ENCODE measurements at places on chromosomes 1 and 21.

DNA sequence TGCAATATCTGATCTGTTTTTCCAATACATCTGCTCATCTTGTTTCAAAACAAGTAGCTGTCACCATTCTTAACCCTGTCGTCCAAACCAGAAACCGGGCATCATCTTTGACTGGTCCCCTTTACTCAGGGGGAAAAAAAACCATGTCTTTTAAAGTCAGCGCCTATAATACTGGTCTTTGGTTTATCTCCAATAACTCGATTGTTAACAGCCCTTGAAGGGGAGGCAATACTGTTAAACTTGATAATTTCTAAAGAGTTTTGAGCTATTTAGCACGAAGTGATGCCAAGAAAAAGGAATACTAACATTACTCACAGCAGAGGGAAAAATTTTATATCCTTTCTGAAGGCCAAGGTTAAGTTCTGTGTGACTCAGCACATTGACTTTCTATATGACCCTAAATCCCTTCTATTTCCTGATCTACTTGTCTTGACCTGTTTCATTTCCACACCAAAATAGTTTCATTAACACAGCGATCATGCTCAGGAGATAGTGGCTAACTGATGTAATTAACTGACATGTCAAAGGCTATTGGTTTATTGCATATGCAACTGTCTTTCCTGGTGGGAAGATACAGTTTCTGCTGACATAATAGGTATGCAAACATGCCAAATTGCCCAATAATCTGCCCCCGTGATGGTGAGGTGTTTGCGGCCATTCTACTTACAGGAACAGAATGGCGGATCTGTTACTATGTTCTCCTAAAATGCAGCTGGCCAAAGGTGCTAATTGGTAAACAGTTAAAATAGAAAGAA lies 59.1 kb downstream of the NFIA start:
- DNase-seq: peak; percentile 24

- no peak for DNase-seq
Measured at GRCh38 chr1:58836408-58836807, 52.6 kb upstream of the JUN start.

DNA sequence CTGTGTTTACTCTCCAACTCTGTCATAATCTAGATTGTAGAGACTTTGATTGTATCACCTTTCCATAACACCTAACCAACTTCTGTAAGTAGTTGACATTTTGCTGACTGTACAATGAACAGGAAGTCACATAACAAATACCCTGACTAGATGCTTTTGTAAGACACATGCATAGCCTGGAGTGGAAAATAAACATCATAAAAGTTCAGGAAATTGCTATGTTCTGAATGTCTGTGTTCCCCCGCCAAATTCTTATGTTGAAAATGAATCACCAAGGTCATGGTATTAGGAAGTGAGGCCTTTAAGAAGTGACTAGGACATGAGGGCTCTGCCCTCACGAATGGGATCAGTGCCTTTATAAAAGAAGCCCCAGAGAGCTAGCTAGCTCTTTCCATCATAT lies 40.4 kb upstream of the ZSWIM5 start:
- DNase-seq: no peak

GRCh38 chr1:164868990-164869389 lies 310.0 kb downstream of the PBX1 start:
- no peak for DNase-seq

DNA sequence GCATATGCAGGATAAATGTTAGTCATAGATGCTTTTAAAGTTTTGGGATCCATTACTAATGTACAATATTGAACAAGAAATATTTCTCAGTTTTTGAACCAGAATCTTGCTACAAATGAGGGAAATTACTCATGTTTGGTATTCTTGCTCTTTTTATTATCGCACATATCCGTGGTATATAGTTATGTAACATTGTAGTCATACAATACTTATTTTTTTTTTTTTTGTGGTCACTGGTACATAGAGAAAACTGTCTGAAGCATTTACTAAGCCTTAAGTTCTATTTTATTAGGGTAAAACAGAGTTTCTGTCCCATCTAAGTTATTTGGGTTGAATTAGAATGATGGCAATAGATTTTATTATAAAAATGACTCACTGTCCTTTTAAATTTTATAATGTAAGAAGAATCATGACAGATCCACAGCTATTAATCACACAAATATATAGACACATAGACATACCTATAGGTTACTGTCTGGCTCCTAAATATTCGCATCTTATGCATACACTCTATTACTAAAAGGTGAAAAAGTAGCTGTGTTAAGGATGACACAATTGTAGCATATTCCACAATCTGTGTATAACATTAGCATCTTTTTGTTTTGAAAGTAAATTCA lies 18.0 kb upstream of the PRKAA2 start:
- DNase-seq: no peak

DNA sequence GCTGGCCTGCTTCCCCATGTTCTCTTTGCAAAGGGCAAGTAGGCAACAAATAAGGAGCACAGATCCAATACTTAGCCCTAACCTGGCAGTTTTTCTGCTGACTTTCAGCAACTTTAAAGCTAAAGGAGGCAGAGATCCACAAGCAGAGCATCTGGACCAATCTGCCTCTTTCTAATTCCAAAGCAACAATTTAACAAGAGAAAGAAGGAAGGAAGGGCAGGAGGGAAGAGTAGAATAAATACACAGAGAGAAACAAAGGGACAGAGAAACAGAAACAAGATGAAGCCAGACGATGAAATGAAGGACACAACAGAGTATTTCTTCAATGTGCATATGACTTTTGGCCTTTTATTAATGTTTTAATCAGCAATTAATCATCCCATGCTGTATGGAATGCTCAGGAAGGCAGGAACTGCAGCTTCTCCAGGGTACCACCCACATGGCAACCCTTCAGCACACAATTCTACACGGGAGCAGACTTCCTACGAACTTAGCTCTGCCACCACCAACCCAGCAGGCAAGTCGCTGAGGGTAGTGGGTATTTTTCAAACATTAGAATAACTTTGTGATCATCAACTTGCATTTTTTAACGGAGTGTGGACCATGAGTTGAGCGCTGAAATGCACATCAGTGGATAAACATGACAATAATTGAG lies 15.3 kb downstream of the CLCC1 start:
- no peak for DNase-seq

DNA sequence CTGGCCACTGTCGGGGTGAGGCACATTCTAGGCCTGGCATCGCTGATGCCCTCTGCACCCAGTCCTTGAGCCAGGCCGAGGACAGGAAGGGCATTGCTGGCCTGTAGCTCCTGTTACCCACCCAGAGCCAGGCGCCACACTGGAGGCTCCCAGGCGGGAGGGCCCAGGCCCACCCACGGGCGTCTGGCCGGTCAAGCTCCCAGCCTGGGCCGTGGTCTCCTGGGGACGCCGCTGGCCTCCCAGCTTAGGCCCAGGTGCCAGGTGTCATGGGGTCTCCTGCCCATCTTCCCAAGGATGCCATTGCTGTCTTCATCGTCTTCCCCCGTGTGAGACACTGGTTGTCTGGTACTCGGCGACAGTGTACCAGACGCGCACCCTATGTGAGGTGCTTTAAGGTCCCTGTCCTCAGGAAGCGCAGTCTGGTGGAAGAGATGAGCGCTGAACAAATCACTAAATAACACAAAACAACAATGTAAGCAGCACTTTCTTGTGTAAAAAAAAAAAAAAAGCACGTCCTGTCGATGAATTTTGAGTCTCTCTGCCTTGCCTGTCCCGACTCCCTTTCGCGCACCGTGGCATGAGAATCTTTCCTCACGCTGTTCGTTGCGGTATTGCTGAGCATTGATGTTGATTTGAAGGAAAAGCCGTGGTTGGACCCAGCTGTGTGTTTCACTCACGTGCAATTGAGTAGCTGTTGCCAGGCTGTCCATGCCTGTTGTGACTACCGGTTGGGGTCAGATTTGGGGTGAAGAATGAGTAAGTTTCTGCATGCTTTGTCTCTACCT lies 27.0 kb upstream of the TRAPPC10 start:
- no peak for DNase-seq

DNA sequence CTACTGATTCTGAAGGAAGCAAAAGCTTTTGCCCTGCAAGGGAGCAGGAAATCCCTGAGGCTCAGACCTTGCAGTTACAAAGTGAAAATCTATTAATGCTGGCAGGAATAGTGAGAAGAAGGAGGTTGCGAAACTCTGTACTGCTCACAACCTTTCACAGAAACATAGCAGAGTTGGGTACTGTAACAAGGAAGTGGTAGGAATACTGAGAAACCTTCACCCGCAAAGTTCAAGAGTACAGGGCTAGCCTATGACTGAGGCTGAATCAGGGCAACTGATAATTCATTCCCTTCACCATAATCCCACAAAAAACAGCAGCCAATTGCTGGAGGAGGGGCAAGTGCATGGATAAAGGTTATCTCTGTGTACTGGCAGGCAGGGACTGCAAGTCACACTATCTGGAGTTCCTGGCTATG lies 23.9 kb upstream of the KCTD3 start:
- no peak for DNase-seq

GRCh38 chr1:181364801-181365200 lies 118.5 kb upstream of the CACNA1E start:
- DNase-seq: no peak

DNA sequence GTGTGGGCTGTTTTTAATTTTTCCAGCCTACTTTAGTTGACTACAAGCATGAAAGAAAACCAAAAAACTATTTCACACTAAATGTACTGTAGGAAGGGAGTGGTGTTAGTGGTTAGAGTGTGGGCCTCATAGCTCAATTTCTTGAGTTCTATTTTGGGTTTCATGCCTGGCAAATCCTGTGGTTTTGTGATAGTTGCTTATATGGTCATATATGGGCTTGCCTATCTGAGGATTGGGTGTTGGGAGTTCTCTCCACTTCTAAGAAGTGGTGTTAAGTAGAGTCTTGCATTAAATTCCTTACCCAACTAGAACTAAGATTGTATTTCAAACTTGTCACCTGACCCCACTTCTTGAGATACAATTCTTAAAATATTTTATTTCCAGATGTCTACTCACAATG lies 37.8 kb upstream of the COL11A1 start:
- DNase-seq: no peak

- DNase-seq: peak; percentile 55
Measured at GRCh38 chr1:105793536-105794146, 1262.8 kb upstream of the PRMT6 start.

All from SK-N-DZ (cell line).